KBM-7 (cell line): ENCODE measurements at places on chromosomes 5 and 9.
A peak's percentile ranks its signal among the peaks of the same experiment; 100 is the strongest.

DNA sequence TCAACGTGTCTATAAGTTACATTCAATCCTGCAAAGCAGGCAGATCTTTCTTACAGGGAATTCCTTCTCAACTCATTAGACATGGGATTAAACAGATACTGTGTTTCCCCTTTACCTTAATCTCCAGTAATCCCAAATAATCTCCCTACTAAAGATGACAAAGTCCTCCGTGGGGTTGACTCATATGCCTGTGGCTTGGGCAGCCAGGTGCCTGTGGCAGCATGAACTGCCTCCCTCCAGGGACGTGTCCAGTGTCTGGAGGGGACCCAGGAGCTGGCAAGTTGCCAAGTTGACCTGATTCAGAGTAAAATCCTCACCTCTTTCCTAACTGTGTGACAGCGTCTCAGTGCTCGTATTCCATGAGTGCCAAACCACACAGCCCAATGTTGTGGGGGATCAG lies 94.6 kb upstream of the PTCH1 start:
- no peak for DNase-seq

DNA sequence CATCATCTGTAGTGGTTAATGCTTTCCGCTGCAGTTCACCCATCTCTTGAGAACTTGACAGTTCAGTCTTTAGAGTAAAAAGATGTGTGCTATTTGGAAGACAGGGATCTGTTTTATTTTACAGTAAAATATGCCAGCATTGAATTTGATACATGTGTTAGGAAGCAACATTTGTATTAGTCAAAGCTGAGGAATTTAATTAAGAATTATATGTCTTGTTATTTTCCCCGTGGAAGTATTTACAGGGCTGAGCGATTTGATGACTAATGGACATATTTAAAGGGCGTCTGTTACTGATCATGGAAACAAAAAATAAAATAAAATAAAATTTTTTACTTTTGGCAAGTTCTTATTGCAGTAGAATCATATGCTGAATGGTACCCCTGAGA lies 101.3 kb downstream of the PAM start:
- no peak for DNase-seq

GRCh38 chr5:89273289-89273688 lies 390.3 kb upstream of the MEF2C start:
- no peak for DNase-seq

DNA sequence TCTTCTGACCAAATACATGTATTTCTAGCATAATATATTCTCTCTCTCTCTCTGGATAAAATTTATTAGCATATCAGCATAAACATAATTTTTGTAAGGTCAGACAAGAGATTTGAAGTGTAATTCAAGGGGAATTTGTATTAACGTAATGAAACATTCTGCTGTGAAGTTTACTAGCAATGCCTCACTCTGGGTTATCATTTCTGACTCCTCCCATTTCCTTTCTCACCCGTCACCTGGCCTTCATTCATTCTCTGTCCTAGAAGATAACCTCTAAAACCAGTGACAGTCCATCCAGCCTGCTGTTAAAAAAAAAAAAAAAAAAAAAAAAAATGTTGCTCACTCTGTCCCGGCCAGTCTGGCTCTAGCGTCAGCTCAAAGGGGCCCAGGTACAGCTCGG lies 27.1 kb downstream of the GRAMD2B start:
- no peak for DNase-seq

- DNase-seq: no peak
These were observed 2.4 kb downstream of the FCN1 start for GRCh38 chr9:134915046-134915985.

- peak; percentile 69 for DNase-seq
These were observed 73.3 kb upstream of the TARS1 start for GRCh38 chr5:33367416-33367815.

GRCh38 chr9:133961226-133962165 lies 30.6 kb downstream of the VAV2 start:
- no peak for DNase-seq

GRCh38 chr5:154590093-154590724 lies 112.2 kb upstream of the HAND1 start:
- no peak for DNase-seq

DNA sequence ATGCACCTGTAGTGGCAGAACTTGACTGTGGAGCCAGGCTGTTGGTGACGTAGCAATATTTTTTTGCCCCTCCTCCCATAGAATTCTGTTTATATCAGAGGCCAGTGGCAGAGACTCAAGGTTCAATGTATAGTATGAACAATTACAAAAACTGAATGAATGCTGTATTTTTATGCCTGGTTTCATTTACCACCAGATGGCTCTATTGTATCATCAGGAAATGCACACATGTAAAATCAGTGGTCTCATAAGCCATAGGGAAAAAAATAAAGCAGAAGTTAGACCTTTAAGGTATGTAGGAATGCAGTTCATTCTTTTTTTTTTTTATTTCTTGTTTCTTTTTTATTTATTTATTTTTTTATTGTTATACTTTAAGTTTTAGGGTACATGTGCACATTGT lies 43.6 kb downstream of the CCDC192 start:
- DNase-seq: peak; percentile 49

DNA sequence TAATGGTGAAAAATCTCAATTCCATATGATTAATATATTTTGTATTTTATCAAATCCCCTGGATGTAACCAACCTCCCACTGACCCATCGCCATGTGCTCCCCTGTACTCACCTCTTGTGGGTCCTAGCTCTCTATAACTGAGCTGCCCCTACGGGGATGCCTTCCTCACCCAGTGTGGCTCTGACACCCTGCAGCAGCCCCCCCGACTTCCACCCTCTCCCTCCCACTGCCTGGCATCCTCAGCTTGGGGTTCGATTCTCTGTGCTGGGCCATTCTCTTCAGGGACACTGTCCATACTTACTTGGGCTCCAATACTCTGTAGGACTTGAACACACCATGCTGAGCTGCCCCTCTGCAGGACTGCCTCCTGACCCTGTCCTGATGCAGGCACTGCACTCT lies 87.1 kb downstream of the PJA2 start:
- DNase-seq: no peak

DNA sequence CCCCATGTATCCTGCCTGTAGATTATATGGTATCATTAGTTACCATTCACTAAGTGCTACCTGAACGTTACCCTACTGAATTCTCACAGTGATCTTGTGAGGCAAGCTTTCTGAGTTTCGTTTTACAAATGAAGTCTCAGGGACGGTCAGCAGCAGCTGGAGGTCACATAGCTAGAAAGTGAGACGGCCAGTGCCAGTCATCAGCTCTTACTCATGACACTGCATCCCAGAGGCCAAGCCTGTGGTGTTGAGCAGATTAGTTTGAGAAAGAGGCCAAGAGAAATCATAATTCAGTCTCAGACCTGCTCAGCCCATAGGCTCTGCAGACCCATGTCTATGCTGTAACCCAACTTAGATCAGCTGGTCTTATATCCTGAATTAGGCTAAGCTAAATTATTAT lies 95.7 kb upstream of the EGFLAM start:
- DNase-seq: no peak

DNA sequence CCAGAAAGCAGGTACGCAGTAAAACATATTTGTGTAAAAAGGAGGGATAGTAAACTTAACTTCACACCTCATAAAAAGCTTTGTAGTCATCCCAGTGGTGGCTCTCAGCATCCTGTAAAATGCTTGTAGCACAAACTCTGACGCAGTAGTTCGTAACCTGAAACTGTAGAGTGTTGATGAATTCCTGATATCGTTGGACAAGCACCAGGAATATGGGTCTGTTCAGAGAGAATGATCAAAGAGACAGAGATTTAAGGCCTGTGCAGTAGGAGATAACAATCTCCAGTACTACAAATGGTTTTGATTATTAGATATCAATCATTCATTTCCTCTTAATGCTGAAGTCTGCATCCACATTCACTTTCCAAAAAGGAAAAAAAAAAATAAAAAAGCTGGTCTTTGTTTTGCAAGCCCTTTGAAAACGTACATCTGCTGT lies 148.5 kb downstream of the KIAA0825 start:
- DNase-seq: no peak

DNA sequence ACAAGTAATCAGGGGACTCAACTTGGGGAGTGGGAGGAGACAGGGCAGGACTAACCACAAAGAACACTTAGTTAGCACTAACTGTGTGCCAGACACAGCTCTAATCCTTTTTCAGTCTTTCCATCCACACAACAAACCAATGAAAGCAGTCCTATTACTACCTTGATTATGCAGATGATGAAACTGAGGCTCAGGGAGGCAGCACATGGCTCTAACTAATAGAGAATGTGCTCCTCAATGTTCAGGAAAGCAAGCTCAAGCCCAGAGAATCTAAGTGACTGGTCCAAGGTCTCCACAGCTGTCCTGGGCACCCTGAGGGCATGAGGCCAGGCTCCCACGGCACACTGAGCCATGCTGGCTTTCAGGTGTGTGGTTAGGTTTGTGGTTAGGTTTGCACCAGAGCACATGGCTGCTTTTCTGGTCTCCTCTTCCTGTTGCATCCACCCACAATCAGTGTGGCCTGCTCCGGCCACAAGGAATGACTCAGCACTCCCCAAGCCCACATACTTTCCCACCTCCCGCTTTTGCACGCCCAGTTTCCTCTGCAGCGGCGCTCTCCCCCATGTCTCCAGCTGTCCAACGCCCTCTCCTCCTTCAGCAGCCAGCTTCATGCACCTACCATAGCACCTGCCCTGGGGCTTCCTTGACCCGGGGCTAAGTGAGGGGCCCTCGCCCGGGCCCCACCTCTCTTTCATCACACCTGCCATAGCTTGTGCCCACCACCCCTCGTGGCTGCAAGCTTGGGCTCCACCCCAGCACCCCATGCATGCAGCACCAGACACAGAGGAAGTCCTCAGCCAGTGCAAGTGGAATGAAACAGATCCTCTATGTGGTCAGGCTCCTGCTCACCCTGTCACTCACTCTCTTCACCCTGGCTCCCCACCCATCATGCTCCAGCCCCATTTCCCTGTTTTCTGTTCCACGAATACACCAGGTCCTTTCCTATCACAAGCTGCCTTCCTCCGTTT lies 133.1 kb downstream of the GABBR2 start:
- DNase-seq: peak; percentile 92

DNA sequence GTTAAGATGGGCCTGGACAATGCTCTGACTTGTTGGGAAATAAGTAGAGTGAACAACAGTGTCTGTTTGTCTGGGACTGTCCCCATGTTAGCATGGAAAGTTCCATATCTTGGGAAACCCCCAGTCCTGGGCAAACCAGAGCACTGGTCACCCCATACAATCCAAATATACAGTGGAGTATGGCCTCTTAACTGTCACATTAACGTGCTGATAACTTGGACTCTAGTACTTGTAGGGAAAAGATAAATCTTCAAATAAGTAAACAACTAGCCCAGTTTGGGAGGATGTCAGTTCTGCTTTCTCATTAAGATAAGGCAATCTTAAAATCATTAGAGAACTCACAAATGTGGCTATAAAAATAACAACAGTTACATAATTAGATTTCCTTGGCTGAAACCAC lies 47.6 kb upstream of the JAK2 start:
- no peak for DNase-seq

- no peak for DNase-seq
These were observed 51.4 kb upstream of the RARS1 start for GRCh38 chr5:168434746-168435321.

DNA sequence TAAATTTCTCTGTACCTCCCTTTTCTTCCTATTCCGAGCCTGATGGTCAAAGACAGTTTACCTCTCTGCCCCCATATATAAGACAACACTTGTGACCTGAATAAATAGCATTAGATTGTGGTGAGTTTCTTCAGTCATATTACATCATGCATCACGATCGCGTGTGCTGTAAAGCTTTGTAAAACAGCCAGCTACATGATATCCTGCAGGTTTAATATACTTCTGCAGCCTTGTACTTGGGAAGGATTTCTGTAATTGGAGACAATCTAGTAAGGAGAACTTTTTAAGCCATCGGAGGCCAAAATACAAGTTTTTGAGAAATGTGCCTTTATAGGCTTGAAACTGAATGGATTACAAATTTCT lies 711.8 kb upstream of the WWC1 start:
- DNase-seq: no peak

GRCh38 chr5:170691657-170692056 lies 91.9 kb upstream of the GABRP start:
- DNase-seq: no peak

DNA sequence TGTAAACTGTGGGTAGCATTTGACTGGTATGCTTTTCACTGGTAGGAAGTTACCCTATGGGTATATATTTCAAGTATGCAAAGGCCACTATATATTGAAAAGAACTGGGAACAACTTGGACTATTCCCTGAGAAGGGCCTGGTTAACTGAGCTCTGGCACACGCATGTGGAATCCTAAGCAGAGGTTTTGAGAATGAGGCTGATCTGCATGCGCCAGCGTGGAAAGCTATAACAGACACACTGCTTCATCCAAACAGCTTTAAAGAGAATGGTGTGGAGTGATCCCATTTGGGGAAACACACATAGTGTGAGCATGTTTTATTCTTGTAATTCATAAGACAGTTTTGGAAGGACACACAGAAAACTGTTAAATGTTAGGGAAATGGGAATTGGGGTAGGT lies 8.4 kb downstream of the NSG2 start:
- no peak for DNase-seq

DNA sequence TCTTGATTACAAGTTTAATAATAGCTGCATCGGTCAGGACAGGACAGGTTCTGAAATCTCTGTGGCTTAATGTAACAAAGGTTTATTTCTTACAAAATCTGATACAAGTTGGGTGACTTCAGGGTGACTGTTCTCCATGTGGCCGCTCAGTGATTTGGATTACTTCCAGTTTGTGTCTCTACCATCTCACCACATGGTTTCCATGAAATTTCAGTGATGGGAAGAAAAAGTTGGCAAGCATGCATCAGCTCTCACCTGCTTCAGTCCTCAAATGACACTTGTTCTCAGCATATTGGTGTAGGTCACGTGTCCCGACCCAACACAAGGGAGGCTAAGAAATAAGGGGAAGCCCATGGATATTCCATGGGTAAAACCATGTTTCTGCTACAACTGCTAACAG lies 7.8 kb upstream of the TMEM268 start:
- DNase-seq: no peak

- DNase-seq: no peak
These were observed 18.5 kb downstream of the IFNA5 start for GRCh38 chr9:21286659-21287058.

GRCh38 chr5:4640795-4641194 lies 499.3 kb upstream of the ADAMTS16 start:
- DNase-seq: peak; percentile 1

DNA sequence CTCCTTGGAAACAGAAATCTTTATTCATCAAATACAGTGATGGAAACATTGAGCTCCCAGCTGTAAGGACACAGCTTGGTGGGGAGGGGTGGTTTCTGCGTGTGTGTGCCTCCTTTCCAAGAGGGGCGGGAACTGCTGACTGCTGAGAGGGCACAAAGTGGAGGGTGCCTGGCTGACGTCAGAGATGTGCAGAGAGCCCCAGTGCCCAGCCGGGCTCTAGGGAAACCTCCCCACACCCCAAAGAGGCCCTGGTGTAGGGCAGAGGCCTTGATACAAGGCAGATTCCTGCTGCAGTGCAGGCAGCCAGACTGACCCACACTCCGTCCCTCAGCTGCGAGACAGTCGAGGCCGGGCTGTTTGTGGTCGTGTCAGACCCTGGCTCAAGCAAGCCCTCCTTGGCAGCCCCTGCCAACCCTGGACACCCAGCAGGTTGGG lies 191.0 kb downstream of the CACNA1B start:
- no peak for DNase-seq
